ENCODE measurements at places on chromosomes 5 and 9.

GRCh38 chr5:151630088-151630487, 39.0 kb upstream of the FAT2 start:
- no peak for DNase-seq

GRCh38 chr9:89482901-89483361, 15.0 kb downstream of the SEMA4D start:
- no peak for DNase-seq

- DNase-seq: no peak
Measured at GRCh38 chr9:5813824-5814223, 19.1 kb downstream of the ERMP1 start.

DNA sequence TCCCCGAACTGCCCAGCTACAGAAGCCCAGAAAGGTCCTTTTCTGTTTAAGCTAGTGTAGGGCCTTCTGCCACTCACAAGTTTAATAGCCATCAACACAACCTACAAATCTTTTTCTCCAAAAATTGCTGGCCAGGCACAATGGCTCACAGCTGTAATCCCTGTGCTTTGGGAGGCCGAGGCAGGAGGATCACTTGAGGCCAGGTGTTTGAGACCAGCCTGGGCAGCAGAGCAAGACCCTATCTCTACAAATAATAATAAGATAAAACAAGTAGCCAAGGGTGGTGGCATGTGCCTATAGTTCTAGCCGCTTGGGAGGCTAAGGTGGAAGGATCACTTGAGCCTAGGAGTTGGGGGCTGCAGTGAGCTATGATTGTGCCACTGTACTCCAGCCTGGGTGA, 176.4 kb downstream of the HSD17B3 start:
- no peak for DNase-seq

- no peak for DNase-seq
Measured at GRCh38 chr9:91985692-91986091, 35.7 kb upstream of the ROR2 start.

- DNase-seq: no peak
Measured at GRCh38 chr9:107219486-107220077, 63.5 kb upstream of the RAD23B start.

DNA sequence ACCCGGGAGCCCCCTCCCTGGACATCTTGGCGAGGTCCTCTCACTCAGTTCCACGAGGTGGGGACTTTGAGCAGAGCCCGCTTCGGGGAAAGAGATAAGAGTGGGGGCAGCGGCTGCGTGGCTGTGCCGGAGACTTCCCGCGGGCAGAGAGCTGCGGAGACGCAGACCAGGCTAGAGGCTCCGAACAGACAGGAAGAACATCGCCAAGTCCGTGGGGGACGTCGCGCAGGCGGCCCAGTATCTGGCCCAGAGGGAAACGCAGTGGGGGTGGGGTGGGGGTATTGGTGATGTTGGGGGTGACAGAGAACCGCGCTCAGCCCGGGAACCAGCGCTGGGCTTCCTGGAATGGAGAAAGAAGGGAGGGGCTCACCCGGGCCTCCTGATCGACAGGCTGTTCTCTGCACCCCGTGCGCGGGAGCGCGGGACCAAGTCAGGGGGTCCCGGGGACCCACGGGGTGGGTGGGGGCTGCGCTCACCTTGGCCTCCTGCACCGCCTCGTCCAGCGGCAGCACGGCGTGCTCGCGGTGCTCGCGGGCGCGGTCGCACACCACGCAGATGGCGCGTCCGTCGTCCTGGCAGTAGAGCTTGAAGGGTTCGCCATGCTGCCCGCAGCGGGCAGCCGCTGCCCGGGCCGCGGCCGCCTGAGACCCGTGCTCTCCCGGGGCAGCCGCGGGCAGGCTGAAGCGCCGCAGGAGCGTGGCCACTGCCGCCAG, 727 bp downstream of the TRIM7 start:
- no peak for DNase-seq

DNA sequence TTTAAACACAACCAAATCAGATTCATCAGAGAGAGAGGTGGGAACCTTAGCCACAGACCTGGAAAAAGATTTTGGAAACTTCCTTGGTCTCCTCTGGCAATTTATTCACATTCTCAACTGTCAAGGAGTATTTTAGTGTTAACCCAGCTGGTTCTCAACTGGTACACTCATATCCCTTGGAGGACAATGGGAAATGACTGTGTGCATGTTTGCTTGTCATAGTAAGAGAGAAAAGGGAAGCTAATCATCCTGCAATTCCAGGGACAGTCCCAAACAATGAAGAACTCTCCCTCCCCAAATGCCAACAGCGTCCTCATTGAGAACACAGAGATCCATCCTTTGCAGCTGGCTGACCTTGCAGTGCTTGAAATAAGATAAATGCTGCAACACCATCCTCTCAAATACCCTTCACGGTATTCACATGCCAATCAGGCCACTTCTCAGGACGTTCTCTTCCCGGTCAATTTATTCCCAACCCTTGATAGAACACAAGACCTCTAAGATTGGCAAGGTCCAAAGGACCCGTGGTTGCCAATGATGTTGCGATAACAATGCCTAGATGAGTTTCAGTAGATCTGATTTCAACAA, 75.5 kb downstream of the EPB41L4B start:
- no peak for DNase-seq

GRCh38 chr9:8143677-8144076, 344.1 kb upstream of the DMAC1 start:
- no peak for DNase-seq

DNA sequence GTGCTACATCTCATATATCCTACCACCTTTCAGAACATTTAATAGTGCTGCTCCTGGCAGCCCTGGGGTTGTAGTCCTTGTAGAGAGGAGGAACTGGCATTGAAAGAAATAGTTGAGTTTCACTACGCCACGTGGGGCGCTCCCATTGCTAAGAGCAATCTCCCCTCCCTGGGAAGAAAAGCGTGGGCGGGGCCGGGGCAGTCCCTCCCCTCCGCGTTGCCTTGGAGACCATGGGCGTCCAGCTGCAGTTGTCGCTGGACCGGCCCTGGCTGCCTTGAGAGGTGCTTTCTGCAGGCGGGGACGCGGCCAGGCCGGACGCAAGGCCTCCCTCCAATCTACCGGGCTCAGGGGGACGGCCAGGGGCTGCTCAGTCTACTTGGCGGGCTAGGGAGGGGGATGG, 368 bp upstream of the CCDC180 start:
- peak; percentile 47 for DNase-seq

GRCh38 chr9:131800366-131800765, 60.5 kb upstream of the RAPGEF1 start:
- DNase-seq: no peak

- no peak for DNase-seq
Measured at GRCh38 chr5:91189480-91190313, 193.4 kb downstream of the ARRDC3 start.

GRCh38 chr5:158718738-158719505, 380.8 kb downstream of the EBF1 start:
- DNase-seq: no peak

DNA sequence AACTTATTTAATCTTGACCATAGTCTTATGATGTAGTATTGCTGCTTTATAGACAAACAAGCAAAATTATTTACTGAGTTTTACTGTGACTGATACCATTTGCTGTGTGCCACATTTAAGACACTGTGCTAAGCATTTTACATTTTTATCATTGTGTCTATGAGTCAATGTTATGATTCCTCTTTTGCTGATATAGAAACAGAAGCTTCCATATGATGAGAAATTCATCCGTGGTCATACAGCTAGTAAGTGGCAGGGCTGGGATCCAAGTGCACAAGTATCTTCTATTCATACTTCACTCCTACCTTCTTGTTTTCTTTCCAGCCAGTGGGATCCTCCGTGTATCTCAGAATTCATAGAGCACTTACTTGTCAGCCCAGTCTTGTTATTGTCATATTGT, 17.1 kb upstream of the IFNK start:
- DNase-seq: no peak

DNA sequence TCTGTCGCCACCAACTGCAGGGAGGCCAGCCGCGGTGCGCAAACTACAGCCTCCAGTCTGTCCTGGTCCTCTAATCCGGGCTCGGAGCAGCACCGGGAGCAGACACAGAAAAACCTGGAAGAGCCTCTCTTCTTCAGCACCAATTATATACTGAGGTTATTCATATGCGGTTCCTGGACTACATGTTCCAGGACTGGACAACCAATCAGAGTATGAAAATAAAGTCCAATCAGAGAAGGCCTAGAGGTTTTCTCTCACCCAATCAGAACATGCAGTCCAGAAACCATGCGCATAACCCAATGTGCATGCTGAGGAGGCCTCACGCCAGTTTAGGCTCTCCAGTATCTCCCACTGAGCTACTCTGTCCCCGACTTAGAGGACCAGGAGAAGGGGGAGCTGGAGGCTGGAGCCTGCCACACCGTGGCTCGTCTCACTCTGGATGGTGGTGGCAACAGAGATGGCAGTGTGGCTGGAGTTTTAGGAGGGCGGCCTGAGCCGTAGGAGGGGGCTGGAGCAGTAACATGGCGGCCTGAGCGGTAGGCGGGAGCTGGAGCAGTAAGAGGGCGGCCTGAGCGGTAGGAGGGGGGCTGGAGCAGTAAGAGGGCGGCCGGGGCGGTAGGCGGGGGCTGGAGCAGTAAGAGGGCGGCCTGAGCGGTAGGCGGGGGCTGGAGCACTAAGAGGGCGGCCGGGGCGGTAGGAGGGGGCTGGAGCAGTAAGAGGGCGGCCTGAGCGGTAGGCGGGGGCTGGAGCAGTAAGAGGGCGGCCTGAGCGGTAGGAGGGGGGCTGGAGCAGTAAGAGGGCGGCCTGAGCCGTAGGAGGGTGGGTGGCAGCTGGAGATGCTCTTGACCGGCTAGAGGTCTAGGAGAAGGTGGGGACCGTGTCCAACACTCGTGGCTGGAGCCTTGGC, 20.4 kb upstream of the TRIM52 start:
- DNase-seq: no peak

GRCh38 chr5:65926893-65927292, 518 bp downstream of the ERBIN start:
- DNase-seq: no peak

- DNase-seq: no peak
Measured at GRCh38 chr9:98784831-98785806, 11.2 kb downstream of the ANKS6 start.

- no peak for DNase-seq
Measured at GRCh38 chr9:93750045-93750444, 173.7 kb downstream of the PHF2 start.

DNA sequence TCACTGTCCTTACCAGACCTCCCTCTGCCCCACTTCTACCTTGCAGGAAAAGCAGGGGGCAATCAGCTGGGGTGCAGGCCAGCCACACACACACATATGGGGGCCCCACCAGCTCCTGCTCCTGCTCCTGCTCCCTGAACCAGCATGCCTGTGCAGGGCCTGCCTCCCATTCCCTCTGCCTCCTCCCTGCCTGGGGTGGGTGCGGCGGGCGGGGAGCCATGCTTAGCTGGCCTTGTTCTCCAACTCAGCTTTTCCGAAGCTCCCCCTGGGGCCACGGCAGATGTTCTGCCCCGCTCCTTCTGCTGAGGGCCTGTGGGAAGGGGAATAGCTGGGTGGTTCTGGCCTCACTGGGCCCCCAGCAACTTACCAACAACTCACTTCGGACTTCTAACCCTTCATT, 89.8 kb downstream of the ZNF354C start:
- no peak for DNase-seq

DNA sequence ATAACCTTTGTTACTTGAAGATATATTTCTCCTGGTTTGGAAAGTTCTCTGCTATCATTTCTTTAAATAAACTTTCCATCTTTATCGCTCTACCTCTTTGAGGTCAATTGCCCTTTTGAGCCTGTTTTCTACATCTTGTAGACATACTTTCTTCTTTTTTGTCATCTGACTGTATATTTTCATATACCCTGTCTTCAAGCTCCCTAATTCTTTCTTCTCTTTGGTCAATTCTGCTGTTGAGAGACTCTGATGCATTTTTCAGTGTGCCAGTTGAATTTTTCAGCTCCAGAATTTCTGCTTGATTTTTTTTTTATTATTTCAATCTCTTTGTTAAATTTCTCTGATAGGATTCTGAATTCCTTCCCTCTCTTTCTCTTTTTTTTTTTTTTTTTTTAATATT, 511.2 kb upstream of the GRAMD2B start:
- DNase-seq: no peak

GRCh38 chr5:178324481-178325310, 92.1 kb upstream of the PHYKPL start:
- no peak for DNase-seq

DNA sequence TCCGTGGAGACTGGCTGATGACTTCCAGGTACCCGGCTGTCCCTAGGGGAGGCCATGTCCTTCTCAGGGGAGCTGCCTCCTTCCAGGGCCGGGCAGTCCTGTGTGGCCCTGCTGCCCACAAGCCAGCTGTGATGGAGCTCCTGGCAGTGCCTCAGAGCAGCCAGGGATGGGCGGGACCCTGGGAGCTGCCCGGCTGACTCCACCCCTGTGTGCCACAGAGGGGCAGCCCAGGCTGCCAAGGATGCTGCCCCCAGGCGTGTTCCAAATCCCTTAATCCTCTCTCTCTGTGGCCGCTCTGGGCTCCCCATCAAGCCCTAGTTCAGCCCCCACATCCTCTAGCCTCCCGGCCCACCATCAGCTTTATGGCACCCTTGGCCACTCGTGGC, 7.0 kb upstream of the SCGB3A1 start:
- no peak for DNase-seq

DNA sequence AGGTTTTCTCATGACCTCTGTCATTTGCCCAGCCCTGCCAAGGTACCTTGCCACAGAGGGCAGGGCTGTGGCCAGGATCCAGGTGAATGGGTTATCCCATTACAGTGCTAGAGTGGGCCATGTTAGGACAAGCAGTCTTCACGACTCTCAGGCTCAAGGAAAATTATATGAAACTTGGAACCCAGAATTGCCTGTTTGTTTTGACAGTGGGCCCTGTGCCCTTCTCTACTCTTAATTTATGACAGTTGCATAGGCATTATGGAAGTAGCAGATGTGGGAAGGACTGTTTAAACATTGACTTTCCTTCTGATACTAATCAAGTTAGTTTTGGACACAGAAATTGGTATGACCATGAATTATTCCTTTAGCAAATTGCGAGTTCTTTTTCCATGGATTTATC, 41.7 kb downstream of the ITGA2 start:
- DNase-seq: no peak

DNA sequence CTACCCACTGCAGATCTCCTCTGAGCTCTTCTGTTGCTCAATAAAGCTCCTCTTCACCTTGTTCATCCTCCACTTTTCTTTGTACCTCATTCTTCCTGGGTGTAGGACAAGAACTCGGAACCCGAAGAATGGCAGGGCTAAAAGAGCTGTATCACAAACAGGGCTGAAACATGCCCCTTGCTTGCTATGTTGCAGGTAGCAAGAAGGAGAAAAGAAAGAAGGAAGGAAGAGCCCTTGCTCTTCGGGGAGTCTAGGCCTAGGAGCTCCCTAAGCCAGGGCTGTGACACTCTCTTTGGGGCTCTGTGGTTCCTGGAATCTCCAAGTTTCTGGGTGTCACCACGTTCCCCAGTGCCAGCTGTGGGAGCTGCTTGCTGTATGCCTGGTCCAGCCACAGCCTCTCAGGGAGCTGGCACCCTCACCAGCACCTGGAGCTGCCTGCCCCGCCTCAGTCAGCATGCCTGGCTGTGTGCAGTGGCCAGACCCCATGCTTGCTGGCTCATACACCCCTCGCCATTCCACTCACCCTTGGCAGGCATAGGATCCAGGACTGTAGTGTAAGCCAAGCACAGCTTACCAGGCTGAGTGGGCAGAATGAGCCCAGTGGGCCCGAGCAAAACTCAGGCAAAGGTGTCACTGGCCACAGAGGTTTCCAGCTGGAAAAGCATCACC, 274.8 kb upstream of the ADRA1B start:
- no peak for DNase-seq
